Stimulated activated CD8-positive, alpha-beta memory T cell treated with anti-CD3 and anti-CD28 coated beads, Interleukin-7, amount 100 ng/mL, for 4 hours (primary cell): ENCODE measurements at places on chromosomes 1 and 21.

DNA sequence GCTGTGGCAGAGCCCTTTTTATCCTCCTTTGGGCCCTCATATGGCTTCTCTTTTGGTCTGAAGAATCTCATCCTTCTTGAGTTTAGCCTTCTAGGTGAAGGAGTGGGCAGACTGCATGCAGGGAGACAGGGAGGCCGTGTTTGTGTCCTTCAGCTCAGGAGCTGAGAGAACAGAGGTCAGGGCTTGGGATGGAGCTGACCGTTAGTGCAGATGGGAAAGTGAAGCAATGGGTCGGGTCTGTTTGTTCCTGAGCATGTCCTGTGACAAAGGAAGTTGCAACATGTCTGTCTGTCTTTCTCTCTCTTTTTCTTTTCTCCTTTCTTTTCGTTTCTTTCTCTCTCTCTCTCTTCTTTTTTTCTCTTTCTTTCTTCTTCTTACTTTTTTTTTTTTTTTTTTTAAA is 14.9 kb downstream of the MAPKAPK2 start:
- DNase-seq = no peak

DNA sequence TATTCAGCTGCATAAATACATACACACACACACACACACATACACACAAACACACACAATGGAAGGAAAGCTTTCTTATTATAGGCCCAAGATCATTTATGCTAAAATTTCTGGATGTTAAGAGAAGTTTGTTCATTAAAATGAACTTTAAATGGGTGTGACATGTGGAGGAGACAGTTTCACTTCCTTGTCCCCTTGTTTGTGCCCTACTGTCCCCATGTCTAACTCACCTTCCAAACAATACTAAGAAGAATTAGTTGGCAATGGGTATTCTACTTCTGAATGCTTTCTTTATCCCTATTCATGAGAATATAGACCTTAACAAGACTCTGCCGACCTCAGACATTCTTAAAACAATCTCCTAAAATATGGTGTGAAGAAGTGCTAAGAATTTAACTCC is 63.5 kb upstream of the NRIP1 start:
- DNase-seq = no peak

DNA sequence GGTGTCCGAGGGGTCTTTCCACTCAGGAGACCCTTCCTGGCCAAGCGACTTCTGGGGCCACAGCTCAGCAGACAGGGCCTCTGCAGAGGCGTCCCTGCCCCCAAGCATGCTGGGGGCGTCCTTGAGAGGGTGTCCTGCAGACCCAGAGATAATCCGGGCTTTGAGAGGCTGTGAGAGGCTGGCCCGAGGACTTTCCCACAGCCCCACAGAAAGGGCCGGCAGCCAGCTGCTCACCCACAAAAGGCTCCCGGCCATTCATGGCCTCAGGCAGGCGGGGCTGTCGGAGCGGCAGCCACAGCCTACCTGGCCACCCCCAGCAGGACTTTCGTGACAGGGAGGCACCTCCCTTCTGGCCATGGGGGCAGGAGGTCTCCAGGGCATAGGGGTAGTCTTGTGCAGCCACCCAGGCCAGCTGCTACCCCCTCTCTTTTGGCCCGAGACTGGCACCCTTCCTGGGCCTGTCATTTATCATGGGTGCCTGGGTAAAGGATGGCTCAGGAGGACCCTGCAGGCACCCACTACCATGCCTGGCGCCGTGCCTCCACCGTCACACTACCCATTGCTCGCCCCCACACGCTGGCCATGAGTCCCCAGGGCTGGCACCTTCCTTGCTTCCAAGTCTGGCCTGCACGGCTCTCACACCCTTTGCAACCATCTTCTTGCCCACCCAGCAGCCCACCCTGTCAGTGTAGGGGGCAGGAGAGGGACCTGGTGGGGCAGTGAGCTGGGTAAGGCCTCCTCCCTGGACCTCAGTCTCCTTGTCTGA is 11.1 kb upstream of the TNFRSF14 start:
- DNase-seq = no peak

- DNase-seq = no peak
These were observed 771.1 kb downstream of the BRINP3 start for GRCh38 chr1:189706594-189706993.

DNA sequence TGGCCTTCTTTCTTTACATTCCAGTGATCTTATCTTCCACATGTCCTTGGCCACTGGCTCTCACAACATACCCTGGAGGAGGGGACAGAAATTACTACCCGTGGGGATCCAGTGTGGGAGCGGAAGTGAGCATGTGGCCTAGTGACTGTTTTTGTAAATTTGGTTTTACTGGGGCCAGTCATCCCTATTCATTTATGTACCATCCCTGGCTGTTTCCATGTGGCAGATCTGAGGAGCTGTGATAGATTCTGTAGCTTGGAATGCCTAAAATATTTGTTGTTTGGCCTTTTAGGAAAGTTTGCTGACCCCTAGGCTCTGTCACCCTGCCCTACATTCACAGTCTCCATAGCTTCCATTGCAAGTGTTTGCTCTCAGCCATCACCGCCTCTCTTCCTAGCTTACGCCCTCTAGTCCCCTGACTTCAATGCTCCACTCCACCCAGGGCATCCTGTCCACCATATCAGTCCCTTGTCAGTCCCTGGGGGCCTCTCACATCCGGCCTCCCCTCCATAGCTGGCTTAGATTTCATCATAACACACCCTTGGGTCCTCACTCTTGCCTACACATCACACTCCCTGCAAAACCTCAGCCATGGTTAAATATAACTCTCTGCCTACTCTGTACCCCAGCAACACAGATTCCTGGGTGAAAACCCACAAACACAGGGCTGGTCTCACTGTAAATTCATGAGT is 25.8 kb downstream of the DHCR24 start:
- no peak for DNase-seq

- no peak for DNase-seq
These were observed 40.8 kb downstream of the SSBP3 start for GRCh38 chr1:54365398-54365797.

DNA sequence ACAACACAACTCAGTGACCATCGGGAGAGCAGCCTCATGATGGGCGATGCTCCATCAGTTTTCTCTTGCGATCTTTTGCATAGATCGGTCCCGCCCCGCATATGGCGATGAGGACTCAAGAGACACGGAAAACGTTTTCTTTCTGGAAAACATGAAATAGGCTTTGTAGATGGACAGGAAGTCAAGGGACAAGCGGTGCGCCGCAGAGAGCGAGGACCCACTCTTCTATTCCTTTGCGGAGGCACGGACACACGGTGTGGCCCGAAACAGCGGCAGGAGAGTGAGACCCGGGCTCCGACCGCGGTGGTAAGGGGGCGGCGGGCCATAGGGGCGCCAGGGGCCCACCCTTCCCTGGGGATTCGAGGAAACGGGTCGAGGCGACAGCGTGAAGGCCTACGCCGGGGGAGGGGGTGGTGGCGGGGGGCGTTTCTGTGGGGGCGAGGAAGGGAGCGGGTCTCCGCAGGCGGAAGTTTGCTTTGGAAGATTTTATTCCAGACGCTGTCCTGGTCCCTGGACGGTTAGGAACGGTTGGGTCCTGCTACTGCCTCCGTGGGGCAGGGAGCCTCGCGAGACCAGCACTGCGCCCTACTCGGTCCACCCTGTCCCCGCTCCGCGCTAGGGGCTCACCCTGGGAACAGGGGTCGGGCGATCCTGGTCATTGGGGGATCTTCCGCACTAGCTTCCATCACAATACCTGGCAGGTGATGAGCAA is 796 bp upstream of the TDRKH start:
- DNase-seq = no peak

GRCh38 chr1:14215151-14215550 is 383.3 kb upstream of the KAZN start:
- DNase-seq = no peak

GRCh38 chr1:35756064-35756463 is 13.7 kb downstream of the CLSPN start:
- no peak for DNase-seq

GRCh38 chr1:53138991-53139884 is 3.2 kb downstream of the SLC1A7 start:
- DNase-seq = no peak

GRCh38 chr1:30902593-30903290 is 5.8 kb downstream of the SDC3 start:
- no peak for DNase-seq

GRCh38 chr1:220680085-220680687 is 10.0 kb upstream of the C1orf115 start:
- DNase-seq = no peak

GRCh38 chr1:30908696-30909364 is at the start of gene SDC3:
SDC3 (minus strand) TSS chr1:30908758; CDS start chr1:30908586, 172 bp downstream.
- DNase-seq = no peak

- DNase-seq = peak; percentile 91
These were observed at the start of gene CPT2 for GRCh38 chr1:53196485-53197290. CPT2 (plus strand) TSS chr1:53196824; CDS start chr1:53196944, 120 bp downstream.

DNA sequence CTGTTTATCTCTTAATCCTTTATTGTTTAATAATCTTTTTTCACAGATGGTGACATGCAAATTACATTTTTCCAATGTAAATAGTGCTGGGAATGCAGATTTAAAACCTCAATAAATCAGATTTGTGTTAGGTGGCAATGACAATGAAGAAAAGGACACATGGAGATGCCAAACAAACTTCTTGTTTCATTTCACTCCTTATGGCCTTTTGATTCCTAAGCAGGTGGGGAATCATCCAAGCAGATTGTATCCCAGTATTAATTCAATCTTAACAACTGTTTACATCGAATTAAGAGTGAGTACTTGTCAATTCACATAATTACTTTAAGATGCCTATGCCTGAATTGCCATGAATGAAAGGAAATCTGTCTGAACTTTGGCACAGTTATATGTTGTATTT is 98.9 kb upstream of the RGS18 start:
- no peak for DNase-seq

- DNase-seq = no peak
These were observed 116.8 kb upstream of the ATP1A1 start for GRCh38 chr1:116256286-116256649.

GRCh38 chr1:78360584-78360983 is 130.2 kb upstream of the PTGFR start:
- no peak for DNase-seq

DNA sequence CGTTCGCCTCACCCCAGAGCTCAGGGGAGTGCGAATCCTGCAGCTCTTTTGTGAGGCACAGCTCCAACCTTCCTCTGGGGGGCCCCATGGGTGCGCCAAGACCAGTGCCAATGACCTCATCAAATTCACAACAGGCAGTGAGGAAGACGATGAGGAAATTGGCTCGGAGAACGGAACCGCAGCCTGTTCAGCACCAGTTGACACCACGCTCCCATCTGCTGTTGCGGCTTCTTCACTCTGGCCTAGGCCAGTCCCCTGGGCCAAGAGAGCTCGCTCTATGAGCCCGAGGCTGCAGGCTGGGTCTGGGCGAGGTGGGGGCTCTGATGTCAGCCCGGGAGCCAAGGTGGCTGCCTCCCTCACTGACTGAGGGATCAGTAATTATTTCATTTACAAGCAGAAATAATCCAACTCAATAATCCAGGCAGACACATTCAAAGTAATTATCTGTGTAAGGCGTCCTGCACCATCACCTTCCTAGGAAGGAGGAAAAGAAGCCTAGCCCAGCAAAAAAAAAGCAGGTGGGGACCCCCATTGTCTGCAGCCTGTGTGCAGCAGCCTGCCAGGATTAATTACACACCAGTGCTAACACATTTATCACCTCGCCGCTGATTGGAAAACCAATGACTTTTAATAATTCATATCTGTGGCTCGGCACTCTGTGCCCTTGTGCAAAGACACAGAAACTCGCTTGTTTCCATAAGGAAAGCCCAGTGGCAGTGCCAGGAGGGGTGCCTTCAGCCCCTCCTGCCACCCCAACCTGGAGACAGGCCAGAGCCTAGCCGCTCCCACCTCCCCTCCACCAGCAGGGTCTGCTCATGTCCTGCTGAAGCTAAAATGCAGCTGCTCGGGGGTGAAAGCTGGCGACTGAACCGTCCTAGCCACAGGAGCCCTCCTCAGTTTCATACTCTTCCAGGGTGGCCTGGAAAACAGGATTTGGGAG is 1.9 kb downstream of the PLEKHA6 start:
- DNase-seq = no peak

- no peak for DNase-seq
These were observed 7.9 kb upstream of the UMODL1 start for GRCh38 chr21:42063191-42063570.

GRCh38 chr21:46210378-46211136 is 18.0 kb downstream of the LSS start:
- no peak for DNase-seq

DNA sequence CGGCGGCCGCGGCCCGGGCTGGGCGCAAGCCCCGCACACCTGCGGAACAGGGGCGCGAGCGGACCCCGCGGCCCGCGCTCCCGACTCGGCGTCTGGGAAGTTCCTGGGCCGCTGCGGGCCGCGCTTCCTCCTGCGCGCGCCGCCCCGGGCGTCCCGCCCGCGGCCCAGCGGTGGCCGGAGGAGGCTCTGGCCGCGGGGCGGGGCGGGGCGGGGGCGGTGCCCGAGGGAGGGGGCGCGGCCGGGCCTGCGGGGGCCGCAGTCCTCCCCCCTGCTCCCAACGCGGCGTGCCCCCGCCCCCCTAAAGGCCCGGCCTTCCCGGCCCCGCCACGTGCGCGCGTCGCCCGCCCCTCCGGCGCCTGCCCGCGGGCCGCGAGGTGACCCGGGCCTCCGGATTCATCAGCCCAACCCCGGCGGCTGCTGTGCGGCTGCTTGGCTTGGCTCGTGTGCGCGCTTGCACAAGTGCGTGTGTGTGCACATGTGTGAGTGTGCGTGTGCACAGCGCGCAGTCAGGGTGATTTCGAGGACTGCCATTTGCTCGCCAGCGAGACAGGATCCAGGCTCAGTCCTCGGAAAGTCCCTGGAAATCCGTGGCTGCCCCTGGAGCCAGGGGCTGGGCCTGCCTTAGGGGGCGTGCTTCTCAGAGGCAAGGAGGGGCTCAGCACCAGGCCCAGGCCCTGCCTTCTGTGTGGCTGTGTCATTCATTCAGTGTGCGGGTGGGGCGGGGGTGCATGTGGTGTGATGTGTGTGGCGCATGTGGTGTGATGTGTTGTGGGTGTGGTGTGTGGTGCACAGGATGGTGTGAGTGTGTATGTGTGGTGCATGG is at the start of gene C2CD2:
Gene C2CD2, minus strand, starts transcription at position 188 of the 823 bp plus-strand sequence. CDS start 370 bp downstream, outside the sequence.
- peak; percentile 23 for DNase-seq

GRCh38 chr1:174923820-174924219 is 75.9 kb upstream of the CACYBP start:
- DNase-seq = no peak

DNA sequence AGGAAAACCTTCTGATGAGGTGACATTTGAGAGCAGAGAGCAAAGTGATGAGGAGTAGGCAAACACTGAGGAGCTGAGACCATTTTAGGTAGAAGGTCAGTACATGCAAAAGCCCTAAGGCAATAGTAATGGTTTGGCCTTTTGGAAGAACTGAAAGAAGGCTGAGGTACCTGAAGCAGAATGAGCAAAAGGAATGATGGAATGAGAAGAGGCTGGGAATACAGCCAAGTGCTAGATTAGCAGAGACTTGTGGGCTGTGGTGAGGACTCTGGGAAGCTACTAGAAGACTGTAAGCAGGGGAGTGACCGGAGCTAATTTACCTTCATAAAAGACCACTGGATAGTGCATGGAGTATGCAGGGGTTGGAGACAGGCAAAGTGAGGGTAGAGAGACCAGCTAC is 77.9 kb downstream of the GFI1 start:
- no peak for DNase-seq
